ENCODE measurements at places on chromosomes 7 and 10.
A peak's percentile ranks its signal among the peaks of the same experiment; 100 is the strongest.

- no peak for DNase-seq
Observed at GRCh38 chr7:99267481-99267840, 5.2 kb upstream of the MYH16 start.

- DNase-seq: no peak
Observed at GRCh38 chr10:18582803-18583202, 68.6 kb downstream of the NSUN6 start.

DNA sequence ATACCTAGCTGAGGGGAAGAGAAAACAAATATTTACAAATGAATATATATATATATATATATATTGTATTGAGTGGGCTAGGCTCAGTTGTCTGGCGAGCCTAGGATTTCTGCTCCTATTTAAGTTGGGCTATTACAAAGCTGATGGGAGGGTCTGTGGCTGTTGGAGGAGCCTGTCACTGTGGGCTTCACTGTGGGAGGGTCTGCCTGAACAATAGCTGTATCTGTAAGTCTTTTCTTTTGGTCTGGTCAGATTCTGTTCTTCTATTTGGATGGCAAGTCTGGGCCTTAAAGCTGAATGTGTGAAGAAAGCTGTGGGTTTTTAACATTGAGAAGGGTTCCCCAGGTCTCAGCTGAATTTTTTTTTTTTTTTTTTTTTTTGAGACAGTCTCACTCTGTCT is 220.6 kb upstream of the LYZL1 start:
- DNase-seq: no peak

DNA sequence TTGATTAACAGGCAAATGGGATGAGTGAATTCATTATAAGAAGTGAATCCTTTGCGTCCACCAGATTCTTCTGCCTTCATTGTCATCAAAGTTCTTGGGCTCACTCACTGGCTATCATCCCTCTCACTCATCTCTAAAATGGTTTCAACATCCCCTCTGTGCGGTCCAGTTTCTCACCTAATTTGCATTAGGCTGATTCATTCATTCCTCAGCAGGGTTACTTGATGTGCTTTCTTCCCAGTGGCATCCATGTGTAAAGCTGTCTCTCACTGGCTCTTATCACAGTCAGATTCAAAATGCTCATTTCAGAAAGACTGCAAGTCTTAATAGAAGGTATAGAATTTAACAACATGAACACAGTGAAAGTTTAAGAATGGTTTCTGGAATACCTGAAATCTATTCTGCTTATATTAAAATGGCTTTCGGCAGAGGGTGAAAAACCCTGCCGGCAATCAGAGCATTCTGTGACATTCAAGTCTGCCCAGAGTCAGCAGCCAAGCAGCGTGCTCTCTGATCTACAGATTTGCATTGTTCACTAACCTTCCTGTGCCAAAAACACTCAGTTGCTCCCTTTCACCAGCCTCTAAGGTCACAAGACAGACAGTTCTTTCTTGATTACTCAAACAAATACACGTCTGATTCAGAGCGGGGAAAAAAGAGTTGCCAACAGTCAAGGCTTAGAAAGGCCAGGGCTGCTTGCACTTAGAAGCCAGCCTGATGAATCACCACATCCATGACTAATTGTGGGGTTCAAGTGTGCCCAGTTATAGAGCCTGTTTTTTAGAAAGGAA is 106.7 kb downstream of the TES start:
- peak; percentile 33 for DNase-seq

DNA sequence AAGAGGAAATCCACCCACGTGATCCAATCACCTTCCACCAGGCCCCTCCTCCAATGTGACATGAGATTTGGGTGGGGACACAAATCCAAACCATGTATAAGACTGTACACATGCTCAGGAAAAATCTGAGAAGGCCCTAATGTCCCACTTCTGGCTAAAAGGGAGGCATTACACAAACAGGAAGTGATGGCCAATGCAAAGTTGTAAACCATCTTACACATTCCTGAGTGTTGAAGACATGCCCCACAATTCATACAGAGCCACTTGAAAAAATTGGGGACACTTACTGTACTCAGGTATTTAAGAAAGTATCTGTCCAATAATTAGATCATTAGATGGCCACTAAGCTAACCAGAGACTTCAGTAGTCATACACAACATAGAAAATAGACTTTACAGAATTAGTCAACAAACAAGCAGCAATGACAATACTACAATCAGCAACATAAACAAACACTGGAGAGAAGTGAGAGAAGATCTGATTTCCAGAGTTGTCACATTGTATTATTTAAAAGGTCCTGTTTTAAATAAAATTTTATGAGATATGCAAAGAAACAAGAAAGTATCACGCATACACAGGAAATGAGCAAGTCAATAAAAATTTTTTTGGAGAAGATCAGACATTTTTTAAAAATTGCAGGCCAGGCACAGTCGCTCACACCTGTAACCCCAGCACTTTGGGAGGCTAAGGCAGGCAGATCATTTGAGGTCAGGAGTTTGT is 143.3 kb downstream of the DGKI start:
- DNase-seq: no peak

GRCh38 chr10:62634576-62634975 is 169.9 kb upstream of the ADO start:
- no peak for DNase-seq

GRCh38 chr10:16777473-16778370 is 39.5 kb downstream of the RSU1 start:
- no peak for DNase-seq

DNA sequence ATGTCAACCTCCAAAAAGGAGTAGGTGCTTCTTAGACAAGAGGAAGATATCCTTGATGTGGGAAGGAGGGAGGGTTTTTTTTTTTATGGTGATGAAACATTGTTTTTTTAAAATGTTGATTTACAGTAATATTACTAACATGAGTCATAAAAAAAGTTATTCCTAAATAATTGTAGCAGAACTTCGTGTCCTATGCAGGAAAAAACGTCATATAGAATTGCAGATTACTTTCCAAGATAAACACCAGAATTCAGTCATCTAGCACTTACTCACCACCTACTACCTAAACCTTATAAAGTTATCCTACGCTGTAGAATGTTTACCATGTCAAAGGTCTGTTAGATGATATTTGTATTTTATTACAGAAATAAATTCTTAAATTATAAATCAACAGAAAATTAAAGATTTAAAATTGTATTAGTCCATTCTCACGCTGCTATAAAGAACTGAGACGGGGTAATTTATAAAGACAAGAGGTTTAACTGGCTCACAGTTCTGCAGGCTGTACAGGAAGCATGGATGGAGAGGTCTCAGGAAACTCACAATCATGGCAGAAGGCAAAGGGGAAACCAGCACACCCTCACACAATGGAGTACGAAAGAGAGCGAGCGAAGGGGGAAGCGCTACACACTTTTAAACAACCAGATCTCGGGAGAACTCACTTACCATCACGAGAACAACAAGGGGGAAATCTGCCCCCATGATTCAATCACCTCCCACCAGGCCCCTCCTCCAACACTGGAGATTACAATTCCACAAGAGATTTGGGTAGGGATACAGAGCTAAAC is 105.2 kb upstream of the NEBL start:
- DNase-seq: no peak

Measured in amygdala (tissue), 56 donors.